ENCODE measurements at places on chromosomes 3 and 15.

GRCh38 chr3:159732172-159733111 lies 256.2 kb upstream of the IL12A start:
- no peak for DNase-seq

DNA sequence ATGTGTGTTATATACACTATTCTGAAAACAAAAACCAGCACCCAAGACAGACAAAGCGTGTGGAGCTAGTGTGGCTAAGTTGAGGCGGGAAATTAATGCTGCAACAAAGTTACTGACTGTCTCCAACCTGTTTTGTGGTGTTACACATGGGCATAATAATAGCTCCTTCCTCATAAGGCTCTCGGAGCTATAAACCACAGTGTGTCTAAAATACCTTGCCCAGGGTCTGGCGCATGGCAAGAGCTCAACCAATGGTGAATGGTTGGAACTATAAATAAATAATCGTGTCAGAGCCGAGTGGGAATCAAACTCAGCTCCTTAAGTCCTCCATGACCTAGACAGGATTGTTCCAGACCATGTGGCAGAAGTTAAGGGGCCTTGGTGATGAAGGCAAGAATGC lies 35.9 kb upstream of the TFRC start:
- DNase-seq: no peak

DNA sequence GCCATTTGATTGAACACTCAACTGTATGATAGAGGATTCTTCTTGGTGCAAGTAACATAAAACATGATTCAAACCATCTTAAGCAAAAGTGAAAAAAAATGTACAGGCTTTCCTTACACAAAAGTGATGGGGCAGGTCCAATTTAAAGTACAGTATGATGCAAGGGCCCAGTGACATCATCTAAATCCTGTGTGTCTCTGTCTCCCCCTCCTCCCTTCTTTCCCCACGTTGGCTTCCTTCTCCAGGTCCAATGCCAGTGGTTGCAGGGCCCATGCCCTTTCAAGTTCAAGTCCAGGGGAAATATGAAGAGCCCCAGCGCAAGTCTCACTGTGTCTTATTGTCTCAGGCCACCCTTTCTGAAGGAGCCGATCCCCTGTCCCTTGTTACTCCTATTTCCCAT lies 332.3 kb downstream of the SHQ1 start:
- no peak for DNase-seq

DNA sequence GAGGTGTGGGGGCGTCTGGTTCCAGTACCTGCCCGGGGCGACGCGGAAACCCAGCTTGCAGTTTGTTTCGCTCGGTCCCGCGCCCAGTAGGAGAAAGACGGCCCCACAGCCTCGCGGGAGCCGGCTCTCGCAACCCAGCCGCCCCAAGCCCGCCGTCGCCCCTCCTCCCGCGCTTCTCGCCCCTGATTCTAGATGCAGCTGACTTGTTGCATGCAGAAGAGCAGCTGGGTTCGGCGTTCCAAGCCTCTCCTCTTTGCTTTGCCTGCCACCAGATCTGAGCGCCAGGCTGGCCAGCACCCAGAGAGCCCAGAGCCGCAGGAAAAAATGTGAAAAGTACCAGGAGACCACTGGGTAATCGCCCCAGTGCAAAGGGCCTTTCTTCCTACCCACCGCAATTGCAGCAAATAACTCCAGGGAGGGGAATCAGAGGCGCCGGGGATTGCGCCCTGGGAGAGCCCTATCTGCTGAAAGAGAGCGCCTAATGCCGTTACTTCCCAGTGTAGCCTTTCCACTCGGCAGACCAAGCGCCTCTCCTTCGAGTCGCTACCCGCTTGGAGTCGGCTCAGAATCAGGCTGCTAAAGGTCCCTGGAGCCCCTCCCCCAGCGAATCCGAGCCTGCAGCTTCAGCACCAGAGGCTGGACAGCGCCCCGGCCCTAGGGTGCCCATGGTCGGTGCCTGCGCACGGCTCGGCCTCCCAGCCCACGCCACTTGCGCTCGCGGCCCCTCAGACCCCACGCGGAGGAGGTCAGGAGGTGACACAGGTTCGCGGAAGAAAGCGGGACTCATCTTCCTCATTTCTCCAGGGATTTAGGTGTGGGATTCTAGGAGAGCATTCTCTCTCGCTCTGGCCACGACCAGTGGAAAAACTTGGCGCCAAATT lies 15.7 kb upstream of the AEN start:
- DNase-seq: no peak

DNA sequence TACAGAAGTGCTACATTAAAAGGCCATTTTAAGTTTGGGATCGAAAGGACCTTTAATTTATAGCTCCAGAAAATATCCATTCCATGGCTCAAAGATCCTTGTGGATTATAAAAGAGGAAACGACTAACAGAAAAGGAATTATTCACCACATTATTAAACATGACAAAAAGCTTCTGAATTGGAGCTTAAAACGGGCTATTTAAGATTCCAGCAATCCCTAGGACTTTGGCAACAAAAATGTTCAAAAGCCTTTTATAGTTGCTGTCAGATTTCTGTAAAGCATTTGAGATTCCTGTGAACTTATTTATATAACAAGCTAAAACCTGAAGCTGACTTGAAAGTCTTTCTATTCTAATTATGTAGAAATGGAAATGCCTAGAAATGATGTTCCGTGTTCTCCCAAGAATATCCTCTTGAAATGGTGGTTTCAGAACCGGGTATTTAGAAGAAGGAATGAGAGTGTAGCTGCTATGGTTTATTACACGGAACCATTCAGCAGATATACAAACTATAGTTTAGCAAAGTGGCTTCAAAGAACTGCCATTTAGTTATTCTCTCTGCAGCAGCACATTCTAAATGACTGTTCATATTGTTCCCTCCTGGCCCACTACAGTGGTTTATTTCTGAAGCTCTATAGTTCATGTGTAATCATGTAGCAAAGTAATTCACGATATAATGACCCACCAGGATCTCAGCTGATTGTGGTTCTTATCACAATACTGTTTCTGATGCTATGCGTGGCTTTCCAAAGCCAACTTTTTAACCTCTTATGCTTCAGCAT lies 961.7 kb downstream of the FHIT start:
- DNase-seq: no peak

DNA sequence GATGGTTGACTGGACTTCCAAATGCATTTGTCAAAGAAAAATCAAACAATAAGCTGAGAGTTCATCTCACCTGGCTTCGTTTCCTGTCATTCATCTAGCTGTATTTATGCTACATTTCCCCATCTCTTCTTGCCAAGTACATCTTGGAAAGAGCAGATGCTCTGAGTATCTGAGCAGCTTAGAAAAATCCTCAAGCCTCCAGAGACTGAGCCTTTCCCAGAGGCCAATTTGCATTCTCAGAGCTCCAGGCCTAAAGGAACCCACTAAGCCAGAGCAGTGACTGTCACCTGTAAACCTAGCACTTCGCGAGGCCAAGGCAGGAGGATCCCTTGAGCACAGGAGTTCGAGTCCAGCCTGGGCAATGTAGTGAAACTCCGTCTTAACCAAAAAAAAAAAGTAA lies 100.5 kb downstream of the XXYLT1 start:
- no peak for DNase-seq

DNA sequence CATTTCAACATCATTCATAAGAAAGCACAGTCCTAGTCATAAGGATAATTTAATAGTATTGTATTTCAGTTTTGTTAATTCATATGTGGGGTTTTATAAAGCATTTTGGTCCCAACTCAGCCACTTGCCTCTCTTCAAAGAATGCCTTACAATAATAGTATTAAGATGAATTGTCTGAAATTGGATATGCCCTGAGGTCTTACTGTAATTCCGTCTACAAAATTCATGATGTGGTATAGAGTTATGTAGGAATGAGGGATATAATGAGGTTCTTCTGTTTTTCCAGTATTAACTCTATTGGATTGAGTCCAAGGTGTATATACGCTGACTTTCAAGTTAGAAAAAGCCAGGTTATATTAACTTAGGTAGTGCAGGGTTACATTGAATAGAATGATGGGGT lies 177.0 kb downstream of the GOLIM4 start:
- no peak for DNase-seq

- no peak for DNase-seq
Observed at GRCh38 chr3:140424726-140425125, 253.1 kb upstream of the TRIM42 start.

DNA sequence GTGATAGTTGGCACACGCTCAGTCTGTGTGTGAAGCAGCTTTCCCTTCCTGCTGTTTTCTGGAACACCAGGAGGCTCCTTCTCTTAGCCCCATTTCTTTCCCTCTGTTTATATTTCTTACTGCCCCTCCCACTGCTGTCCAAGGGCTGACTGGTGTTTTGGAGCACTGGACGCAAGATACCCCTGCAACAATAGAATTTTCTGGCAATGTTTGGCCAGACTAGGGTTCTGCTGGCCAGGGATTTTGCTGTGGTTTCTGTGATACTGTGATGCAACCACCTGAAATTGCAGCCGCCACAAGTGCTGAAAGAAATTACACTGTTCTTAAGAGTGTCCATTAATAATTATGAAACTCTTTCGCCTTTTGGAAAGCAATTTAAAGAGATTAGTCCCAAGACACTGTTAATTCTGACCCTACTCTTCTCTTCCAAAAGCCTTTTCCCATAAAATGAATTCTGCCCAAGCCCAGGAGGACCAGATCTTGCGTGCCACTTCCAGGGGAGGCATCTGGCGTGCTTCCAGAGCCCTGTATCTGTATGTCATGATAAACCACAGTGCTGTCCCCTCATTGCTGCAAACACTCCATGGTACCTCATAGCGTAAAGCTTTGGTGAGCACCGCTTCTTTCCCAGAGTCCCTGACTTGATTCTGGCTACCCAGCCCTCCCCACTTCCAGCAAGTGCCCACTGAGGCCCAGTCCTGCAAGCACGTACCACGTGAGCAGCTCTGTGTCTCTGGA lies 159.4 kb upstream of the CHRM5 start:
- no peak for DNase-seq

DNA sequence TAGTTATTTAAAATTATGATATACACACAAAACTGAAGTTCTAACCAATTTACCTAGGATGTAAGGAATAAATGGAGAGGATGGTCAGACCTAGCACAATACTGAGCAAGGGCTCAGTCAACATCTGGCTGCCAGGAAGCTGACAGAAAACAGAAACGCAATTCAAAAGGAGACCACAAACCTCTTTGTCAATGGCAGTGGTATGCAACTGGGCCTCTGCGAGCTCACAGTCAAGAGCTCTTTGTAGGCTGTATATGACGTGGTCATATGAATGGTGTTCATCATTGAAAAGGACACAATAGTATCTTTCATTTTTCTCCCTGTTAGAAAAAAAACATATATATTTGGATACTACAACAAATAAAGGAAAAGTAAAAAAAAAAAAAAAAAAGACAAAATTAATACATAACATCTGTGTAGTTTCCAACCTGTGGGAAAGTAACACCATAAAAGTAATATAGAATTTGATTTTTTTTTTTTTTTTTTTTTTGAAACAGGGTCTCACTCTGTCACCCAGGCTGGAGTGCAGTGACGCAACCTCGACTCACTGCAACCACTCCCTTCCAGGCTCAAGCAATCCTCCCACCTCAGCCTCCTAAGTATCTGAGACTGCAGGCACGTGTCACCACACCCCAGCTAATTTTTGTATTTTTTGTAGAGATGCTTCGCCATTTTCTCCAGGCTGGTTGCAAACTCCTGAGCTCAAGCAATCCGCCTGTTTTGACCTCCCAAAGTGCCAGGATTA lies 37.9 kb downstream of the UBR1 start:
- DNase-seq: no peak

- DNase-seq: no peak
Observed at GRCh38 chr15:31089368-31090047, 12.0 kb downstream of the TRPM1 start.

Measured in activated CD4-positive, alpha-beta T cell treated with anti-CD3 and anti-CD28 coated beads, Interleukin-2, amount 50 U/mL, for 24 hours (primary cell).